ENCODE measurements at places on chromosomes 2 and 18.

DNA sequence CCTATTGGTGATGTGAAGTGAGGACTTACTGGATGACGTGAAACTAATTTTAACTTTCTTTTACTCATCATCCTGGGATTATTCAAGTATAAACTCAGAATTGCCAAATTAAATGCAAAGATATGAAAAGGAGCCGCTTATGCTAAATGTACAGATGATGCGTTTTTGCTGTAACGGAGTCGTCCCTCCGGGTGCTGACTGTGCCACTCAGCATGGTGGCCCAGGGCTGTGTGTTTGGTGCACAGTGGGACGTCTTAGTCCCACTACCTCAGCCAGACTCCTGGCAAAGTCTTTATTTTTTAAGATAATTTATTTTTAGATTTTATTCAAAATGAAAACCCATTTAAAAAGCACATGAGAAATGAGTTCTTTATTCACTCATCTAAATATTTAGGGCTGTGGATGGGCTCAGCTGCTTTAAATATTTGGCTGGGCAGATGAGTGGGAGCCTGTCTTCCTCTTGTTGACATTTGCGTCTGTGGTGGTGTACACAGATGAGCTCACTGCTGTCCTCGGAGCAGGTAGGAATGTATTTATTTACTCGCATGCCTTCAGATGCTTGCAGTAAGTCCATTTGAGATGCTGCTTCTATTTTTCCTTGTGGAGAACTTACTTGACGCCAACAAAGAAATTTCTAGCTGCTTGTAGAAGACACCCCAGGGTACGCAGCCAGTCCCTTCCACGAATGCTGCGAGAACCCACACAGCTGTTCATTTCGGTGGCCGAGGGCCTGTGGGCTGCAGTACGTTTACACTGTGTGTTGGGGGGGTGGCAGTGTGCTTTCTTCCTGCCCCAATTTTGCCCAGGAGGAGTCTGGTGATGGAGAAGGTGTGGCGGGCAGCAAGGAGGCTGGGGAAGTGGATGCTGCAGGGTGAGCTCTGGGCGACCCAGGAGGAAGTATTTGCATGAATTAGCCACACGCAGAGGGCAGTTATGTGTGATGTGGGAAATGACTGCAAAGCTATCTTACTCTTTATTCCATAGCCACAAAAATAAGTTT is 105.0 kb downstream of the AGAP1 start:
- no peak for DNase-seq

DNA sequence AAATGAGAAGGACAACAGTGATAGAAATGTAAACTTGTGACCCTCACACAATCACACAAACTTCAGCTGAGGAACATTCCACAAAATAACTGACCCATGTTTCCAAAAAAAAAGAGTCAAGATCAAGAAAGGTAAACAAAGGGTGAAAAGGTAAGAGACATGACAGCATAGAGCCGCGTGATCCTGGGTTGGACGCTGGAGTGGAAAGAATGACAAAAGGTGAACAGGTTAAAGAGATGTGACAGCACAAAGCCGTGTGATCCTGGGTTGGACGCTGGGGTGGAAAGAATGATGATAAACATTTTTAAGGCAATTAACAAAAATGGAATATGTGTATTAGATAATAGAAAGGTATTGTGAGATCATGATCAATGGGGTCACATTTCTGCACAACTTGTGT is 110.3 kb downstream of the SNTG2 start:
- no peak for DNase-seq

- DNase-seq, result no peak
Observed at GRCh38 chr2:158748926-158749590, 46.1 kb upstream of the DAPL1 start.

GRCh38 chr2:137208431-137208891 is 443.1 kb downstream of the THSD7B start:
- no peak for DNase-seq

DNA sequence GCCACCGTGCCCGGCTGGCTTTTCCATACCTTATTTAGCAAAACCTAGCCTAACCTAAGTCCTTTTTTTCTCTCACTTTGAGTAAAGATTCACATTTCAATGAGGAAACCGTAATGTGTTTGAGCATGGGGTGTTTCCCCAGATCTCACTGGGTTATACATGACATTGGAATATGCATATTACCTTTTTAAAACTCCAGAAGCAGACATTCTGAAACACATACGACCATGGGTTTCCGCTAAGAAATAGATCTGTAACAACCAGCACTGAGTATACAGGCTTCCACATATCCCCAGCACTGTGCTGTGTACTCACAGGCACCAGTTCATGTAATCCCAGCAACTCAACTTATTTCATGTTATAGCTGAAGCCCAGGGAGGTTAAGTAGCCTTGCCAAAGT is 41.0 kb upstream of the FOSL2 start:
- no peak for DNase-seq

DNA sequence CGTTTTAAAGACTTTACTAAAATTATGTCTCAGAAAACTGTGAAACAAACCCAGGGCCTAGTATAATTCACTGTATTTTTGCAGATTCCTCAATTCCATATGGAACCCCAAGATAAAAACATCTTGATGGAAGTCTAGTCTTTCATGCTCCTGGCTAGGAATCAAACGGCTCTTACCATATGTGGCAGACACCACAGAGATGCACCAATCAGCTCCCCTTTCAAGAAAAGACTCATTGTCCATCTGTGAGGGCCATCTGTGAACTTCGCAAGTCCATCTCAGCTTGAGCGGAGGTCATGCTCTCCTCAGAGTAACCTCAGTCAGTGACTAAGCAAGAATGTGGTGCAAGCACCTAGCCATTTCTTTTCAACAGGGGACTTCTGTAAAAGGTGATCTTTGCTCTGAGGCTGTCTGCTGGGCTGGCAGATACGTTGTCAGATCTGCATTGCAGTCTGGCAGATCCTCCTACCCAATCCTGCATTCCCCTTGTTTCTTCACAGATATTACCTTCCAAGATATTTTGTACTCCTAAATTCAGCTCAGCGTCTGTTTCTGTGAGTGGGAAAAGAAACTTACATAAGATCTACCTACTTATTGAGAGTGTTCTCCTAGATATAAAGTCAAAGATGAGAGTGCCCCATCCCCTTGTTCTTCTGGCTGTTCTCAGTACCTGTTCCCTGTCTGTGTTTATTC is 419.3 kb downstream of the SPAG16 start:
- no peak for DNase-seq

DNA sequence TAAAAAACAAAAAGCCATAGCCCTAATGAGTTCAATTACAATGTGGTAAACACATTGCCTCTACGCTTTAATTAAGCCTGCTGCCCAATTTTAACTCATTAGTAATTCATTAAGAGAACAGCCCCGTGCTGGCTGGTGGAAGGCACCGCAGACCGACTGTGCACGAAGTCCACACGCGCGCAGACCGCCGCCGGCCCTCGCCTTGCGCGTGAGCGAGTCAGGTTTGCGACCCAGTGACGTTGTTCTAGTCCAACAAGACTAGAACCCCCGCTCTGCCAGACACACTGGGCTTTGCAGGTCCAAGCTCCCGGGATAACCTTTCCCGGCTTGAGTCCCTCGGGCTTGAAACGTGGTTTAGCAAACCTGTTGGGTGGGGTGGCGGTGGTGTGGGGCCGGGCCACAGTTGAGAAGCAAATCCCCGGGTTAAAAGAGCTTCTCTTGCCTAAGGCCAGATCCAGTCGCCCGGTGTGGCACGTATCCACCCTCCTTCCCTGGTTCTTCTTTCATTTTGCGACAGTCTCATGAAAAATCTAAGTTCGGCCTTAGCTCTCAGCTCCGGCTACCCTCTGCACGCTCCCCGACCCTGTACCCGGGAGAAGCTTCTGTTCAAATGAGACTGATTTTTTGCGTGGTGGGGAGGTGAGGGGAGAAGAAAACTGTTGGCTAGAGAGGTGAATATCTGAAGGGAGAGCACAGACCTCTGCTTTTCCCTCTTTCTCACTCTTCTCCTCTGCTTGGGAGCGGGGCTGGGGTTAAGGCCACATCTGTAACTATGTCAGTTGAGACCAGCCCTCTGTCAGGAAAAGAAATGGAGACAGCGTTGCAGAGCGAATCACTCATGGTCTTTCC is 11.1 kb upstream of the SKOR2 start:
- no peak for DNase-seq

DNA sequence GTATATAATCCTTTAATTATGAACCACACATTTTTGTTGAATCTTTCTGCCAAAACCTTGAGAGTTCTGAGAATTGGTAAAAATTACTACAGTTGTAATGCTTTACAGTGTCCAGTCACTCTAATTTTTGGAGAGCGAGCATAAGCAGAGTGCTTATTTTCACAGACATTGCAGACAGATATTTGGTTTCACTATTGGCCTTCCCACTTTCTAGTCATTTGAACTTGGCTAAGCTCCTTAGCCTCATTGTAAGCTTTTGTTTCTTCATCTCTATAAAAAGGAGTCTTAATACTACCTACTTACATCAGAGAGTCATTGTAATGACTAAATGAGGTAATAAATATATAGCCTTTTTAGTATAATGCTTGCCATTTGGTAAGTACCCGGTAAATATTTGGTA is 80.4 kb downstream of the LCLAT1 start:
- no peak for DNase-seq

DNA sequence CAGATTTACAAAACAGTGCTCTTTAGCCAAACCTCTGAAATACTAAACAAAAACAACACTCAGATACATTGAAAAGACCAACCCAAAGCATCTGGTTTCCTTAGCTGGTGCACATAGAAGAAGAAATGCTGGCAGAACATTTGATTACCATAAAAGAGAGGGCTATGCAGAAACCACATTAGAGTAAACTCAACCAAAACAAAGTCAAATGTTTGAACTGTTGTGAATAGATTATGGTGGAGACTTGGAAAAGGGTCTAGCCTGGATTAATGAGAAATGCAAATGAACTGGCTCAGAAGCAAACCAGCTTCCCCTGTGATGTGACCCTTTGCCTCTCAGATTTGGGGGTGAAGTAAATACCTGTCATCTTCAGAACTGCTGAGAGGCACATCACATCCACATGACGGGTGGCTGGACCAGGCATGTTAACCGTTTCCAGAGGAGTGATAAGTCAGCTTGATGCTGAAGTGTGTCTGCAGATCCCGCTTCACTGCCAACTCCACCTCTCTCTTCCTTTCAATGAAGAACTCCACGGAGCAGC is 153.0 kb downstream of the NRP2 start:
- DNase-seq, result no peak

DNA sequence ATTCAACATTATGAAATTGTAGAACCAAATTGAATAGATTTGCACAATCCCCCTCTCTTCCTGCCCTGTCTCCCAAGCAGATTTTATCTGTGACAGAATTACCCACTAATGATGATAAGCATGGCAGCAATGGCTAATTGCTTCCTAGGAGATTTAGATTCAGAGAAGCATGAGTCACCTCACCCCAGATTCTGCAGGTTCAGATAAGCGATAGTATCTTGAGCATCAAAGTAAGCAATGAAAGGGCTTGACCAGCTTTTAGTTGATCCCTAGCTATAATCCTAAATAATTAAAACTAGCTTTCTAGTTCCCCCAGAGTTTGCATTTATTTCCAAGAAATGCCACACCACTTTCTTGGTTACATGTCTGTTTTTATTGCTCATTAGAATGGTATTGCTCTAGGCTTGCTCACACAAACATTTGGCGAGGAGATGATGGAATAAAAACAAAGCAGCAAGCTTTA is 204.3 kb downstream of the GULP1 start:
- no peak for DNase-seq

- no peak for DNase-seq
Observed at GRCh38 chr2:118032169-118033013, 18.5 kb upstream of the CCDC93 start.

DNA sequence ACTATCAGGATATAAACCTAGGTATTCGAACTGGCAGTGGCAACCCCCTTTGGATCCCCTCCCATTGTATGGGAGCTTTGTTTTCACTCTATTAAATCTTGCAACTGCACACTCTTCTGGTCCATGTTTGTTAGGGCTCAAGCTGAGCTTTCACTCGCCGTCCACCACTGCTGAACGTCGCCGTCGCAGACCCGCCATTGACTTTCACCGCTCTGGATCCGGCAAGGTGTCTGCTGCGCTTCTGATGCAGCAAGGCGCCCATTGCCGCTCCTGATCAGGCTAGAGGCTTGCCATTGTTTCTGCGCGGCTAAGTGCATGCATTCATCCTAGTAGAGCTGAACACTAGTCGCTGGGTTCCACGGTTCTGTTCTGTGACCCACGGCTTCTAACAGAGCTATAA is 69.1 kb downstream of the LCLAT1 start:
- DNase-seq, result no peak

GRCh38 chr2:171171808-171172207 is 11.1 kb upstream of the TLK1 start:
- DNase-seq, result no peak

GRCh38 chr2:137405496-137405895 is 558.8 kb upstream of the HNMT start:
- DNase-seq, result no peak

DNA sequence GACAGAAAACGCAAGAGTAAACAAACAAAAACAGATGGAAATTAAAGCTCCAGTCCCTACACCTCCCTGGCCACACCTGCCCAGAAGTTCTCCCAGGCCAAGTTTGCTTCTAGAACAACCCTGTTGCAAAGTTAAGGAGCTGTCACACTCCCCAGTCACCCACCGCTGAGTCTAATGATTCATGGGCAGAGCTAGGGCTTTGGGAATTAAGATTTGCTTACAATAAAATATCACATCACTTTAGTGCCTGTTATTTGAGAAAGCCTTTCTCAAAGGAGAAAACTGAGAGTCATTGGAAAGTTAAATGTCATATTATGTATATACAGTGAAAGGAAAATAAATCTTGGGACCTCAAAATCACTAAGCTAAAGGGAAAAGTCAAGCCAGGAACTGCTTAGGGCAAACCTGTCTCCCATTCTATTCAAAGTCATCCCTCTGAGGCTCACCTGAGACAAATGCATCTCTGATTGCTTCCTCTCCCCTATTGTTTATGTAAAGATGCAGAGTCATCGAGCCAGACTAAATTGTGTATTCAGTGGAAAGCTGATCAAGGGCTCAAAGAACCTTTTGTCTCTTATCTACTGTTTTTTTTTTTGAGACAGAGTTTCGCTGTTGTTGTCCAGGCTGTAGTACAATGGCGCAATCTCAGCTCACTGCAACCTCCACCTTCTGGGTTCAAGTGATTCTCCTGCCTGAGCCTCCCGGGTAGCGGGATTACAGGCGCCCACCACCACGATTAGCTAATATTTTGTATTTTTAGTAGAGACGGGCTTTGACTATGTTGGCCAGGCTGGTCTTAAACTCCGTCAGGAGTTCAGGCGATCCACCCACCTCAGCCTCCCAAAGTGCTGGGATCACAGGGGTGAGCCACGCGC is 2.8 kb downstream of the CRYGB start:
- no peak for DNase-seq
